ENCODE measurements at places on chromosomes 1 and 21.

GRCh38 chr1:180918519-180918918 is 5.8 kb downstream of the KIAA1614 start:
- H3K36me3 ChIP-seq, result no peaks in the 10 kb centered on the region
- H3K4me1 ChIP-seq, result peaks cover 73% of the 10 kb centered on the region
- no peak overlapping the region for H3K27ac ChIP-seq
- peaks cover 14% of the 10 kb centered on the region for H3K27me3 ChIP-seq

DNA sequence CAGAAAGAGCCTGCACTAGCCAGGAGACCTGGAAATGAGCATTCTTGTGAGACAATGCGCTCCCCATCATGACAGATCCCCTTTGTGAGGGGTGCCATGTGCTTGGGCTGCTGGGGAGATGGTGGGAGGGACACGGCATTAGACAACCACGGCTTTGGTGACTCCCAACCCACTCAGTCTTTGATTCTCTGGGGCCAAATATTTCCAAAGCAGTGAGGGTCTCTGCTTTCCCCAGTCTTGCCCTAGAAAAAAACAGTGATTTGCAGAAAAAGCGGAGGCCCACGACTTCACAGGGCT is 10.2 kb downstream of the SLC45A3 start:
- no peak overlapping the region for H3K27ac ChIP-seq
- H3K27me3 ChIP-seq, result peaks cover 11% of the 10 kb centered on the region
- no peaks in the 10 kb centered on the region for H3K36me3 ChIP-seq
- peaks cover 66% of the 10 kb centered on the region for H3K4me1 ChIP-seq
- peak overlapping the region; percentile 66 for H3K4me3 ChIP-seq

DNA sequence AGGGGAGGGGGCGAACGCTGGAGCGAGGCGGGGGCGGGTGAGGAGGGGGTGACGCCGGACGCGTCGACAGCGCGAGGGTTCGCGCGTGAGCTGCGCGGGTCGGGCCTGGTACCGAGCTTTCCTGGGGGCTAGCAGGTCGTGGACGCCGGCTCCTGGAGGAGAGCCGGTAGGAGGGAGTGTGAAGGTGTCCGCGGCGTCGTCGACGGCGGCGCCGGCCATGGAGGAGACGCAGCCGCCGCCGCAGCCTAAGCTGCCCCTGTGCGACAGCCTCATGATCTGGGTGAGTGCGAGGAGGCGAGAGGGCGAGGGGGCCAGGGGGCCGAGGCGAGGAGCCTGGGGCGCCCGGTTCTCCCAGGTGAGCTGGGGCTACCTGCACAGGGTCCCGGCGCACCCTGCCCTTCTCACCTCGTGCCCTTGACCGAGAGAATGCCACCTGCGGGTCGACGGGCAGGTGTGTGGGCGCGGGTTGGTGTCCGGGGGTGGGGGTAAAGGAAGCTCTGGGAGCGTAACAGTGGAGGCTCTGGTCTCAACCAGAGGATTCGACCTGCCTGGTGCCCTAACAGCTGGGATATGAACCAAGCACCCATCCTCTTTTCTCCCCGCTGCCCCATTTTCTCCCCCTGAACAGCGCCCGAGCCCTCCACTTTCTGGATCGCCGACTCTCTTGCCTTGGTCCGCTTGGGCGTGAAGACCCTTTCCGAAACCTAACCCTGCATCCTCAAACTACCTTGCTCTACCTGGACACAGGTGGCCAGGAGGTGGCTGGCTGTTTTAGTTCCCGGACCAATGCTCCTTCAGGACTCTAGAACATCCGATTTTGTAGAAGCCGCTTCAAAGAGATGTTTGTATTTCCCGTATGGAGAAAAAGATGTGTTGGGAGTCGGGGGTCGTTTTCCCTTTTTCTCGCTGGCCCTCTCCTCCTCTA is at the start of gene HOOK1:
HOOK1 (plus strand) TSS at position 49 of the 925 bp plus-strand sequence; CDS start at position 218, 169 bp downstream.
- peak within 1 kb of the TSS; percentile 71 for H3K4me3 ChIP-seq
- no peaks in the 10 kb centered on the region for H3K4me1 ChIP-seq
- H3K27me3 ChIP-seq, result peaks cover 17% of the 10 kb centered on the region
- DNase-seq, result no peak
- no peaks in the 10 kb centered on the region for H3K36me3 ChIP-seq
- H3K27ac ChIP-seq, result no peak within 1 kb of the TSS

GRCh38 chr1:6026095-6026809 is 19.4 kb upstream of the KCNAB2 start:
- no peaks in the 10 kb centered on the region for H3K36me3 ChIP-seq
- DNase-seq, result peak; percentile 59
- no peak overlapping the region for H3K27ac ChIP-seq
- peaks cover 9% of the 10 kb centered on the region for H3K4me1 ChIP-seq
- no peak overlapping the region for H3K4me3 ChIP-seq
- H3K27me3 ChIP-seq, result peaks cover 47% of the 10 kb centered on the region

DNA sequence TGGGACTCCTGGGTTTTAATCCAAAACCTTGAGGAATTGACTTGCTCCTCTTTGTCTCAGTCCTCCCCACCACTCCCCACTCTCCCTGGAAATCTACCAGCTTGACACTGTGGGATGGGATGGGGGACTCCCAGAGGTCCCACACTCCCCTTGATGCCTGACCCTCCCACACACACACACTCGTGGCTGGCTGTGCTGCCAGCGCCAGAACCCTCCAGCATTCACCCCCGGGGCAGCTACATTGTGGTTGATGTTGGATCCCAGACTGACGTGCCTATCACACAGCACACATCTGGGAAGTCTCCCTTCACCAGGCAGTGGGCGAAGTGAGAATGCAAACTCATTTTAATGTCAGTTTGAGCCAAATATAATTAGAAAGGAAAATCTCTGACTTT is 10.0 kb downstream of the KIRREL1 start:
- H3K4me1 ChIP-seq, result peaks cover 97% of the 10 kb centered on the region
- H3K27ac ChIP-seq, result peak overlapping the region; percentile 90
- DNase-seq, result no peak
- peaks cover 9% of the 10 kb centered on the region for H3K27me3 ChIP-seq

GRCh38 chr1:15324869-15325335 is 77.9 kb downstream of the FHAD1 start:
- no peaks in the 10 kb centered on the region for H3K36me3 ChIP-seq
- H3K27me3 ChIP-seq, result peaks cover 7% of the 10 kb centered on the region
- peaks cover 66% of the 10 kb centered on the region for H3K4me1 ChIP-seq
- peak overlapping the region; percentile 33 for H3K27ac ChIP-seq
- DNase-seq, result no peak

- peaks cover 5% of the 10 kb centered on the region for H3K4me1 ChIP-seq
- peaks cover 29% of the 10 kb centered on the region for H3K27me3 ChIP-seq
- no peak overlapping the region for H3K4me3 ChIP-seq
- H3K27ac ChIP-seq, result no peak overlapping the region
These were observed 5.6 kb upstream of the S100A7 start for GRCh38 chr1:153465811-153466636.

DNA sequence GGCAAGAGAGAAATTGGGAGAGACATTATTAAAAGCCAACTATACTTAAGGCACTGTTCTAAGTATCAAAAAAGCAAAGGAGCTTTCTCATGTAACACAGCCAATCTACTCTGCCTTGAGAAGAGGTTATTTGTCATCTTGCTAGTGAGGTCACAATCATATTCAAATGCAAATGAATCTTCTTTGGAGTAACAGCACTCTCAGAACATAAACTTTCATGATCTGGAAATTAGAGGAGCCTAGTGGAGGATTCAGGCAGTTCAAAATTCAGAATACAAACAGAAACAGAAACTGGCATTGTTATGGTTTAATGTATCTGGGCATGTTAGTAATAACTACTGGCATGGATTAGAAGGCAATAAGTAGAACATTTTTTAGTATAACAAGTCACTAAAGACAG is 57.4 kb downstream of the ARID4B start:
- peak overlapping the region; percentile 45 for H3K27ac ChIP-seq
- H3K36me3 ChIP-seq, result peaks cover 37% of the 10 kb centered on the region
- no peak for DNase-seq
- H3K27me3 ChIP-seq, result peaks cover 2% of the 10 kb centered on the region

DNA sequence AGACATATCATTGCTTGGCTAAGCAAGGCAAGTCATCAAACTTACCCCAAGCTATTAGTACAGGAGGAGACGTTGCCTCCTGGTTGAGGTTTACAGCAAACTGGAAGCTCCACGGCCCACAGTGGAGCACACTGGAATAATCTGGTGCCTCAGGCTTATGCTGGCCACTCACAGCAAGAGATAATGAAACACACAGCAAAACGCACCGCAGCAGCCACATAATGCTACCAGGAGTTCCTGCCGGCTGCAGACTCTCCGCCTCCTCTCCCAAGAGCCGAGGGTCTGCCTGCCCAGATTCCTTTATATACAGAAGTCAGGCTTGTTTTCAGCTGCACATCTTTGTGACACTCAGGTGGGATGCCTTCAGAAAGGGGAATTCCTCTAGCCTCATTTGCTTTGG is 306 bp downstream of the ZP4 start:
- peaks cover 28% of the 10 kb centered on the region for H3K27me3 ChIP-seq
- no peak overlapping the region for H3K27ac ChIP-seq
- no peaks in the 10 kb centered on the region for H3K36me3 ChIP-seq
- DNase-seq, result no peak
- H3K4me1 ChIP-seq, result peaks cover 8% of the 10 kb centered on the region
- H3K4me3 ChIP-seq, result no peak overlapping the region

GRCh38 chr1:241947354-241947753 is 10.2 kb upstream of the BECN2 start:
- H3K4me1 ChIP-seq, result peaks cover 4% of the 10 kb centered on the region
- no peak for DNase-seq
- H3K36me3 ChIP-seq, result no peaks in the 10 kb centered on the region
- H3K4me3 ChIP-seq, result no peak overlapping the region

DNA sequence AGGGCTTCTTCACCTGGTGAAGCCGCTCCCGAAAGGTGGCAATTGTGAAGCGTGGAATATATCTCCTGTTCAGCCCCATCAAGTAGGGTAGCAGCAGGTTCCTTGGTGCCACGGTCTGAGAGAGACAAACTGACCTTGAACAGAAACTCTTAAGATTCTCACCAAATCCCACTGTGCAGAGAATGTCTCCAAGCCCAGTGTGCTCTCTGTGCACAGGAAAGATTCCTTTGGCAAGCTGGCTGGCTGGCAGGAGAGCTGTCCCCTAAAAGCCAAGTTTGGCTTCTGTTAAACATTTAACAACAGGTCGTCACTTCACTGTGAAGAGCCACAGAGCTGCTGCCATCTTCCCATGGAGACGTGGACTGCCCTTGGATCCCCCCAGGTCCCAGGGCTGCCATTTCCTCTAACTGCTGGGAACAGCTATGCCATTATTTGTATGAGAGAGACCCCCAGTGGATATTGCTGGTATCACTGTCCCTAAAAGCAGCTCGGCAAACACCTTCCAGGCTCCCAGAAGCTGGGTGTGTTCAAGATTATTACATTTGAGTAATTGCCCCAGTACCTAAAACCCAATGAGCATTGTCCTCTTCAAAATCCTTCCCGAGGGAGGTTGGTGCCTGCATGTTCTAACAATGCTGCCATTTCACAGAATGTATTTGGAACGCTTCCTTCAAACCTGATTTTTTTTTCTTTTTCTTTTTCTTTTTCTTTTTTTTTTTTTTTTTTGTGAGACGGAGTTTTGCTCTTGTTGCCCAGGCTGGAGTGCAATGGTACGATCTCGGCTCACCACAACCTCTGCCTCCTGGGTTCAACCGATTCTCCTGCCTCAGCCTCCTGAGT is 71.8 kb downstream of the CD58 start:
- no peak overlapping the region for H3K27ac ChIP-seq
- peak; percentile 70 for DNase-seq
- H3K4me3 ChIP-seq, result no peak overlapping the region
- H3K27me3 ChIP-seq, result peaks cover 4% of the 10 kb centered on the region
- peaks cover 31% of the 10 kb centered on the region for H3K4me1 ChIP-seq

DNA sequence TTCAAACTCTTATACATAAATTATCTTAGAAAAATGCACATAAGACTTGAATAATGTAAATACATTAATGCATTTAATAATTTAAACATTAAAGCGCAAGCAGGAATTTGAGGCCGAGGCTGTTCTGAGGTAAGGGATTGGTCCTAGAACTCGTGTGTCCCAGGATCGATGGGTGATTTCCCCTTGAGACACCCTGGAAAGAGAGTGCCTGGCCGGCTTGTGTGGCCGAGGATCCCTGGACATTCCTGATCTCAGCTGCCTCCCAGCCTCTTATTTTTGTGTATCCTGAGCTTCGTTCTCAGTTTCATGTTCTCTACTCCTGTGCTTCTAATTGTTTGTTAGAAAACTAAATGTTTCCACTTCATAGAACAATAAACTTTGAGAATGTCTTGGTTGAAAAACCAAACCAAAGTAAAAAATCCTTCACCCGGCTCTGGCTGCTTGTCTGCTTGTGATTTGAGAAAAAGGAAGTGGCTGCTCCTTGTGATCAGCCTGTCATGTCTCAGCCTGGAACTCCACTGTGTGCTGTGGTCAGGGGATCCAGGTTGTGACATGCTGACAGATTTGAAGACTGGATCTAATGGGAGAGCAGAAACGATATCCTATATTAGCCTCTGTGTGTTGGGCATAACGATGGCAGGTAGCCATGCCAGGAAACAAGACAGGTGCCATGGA is 40.7 kb downstream of the PEX14 start:
- H3K4me1 ChIP-seq, result peaks cover 89% of the 10 kb centered on the region
- H3K4me3 ChIP-seq, result no peak overlapping the region
- H3K36me3 ChIP-seq, result peaks cover 3% of the 10 kb centered on the region
- no peak overlapping the region for H3K27ac ChIP-seq

- DNase-seq, result no peak
- H3K27me3 ChIP-seq, result peaks cover 4% of the 10 kb centered on the region
- H3K27ac ChIP-seq, result no peak overlapping the region
- H3K4me1 ChIP-seq, result peaks cover 15% of the 10 kb centered on the region
- H3K36me3 ChIP-seq, result no peaks in the 10 kb centered on the region
These were observed 63.6 kb upstream of the DENND1B start for GRCh38 chr1:197838836-197839235.

DNA sequence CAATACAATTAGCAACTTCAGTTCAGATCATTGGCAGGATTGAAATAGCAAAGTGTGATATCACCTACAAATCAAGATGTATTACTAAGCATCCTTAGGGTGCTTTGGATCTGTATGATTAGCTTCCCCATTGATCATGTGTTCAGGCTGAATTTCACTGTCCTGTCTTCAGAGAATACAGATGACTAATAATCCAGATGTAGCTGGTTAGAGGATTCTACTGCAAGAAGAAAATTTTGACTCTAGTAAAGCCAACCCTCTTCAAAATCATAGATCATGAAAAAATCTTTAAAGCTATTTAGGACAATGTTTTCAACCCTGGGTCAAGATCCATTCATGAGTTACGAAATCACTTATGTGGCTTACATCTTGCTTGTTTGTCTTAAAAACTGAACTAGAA is 184.4 kb downstream of the PTGER3 start:
- no peak for DNase-seq
- H3K27me3 ChIP-seq, result peaks cover 4% of the 10 kb centered on the region
- no peak overlapping the region for H3K27ac ChIP-seq
- H3K4me1 ChIP-seq, result no peaks in the 10 kb centered on the region
- no peak overlapping the region for H3K4me3 ChIP-seq
- no peaks in the 10 kb centered on the region for H3K36me3 ChIP-seq

DNA sequence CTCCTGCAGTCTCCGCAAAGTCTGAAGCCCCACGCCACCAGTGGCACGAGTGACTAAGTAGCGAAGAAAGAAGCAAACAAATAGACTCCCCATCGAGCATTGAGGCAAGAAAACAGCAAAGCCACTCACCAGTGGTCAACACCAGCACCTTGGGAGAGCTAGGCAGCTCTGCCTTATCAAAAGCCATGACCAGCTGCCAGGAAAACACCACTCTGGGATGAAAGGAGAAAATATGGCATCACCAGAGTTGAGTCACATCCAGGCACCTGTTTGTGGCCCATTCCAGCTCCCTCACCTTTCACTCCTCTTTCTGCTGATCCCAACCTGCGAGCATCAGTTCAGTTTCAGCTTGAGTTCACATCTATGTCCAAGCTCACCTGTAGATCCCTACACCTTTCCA is 17.2 kb downstream of the PDZK1 start:
- no peak for DNase-seq
- H3K4me3 ChIP-seq, result no peak overlapping the region
- peak overlapping the region; percentile 25 for H3K27ac ChIP-seq
- peaks cover 10% of the 10 kb centered on the region for H3K36me3 ChIP-seq
- peaks cover 5% of the 10 kb centered on the region for H3K27me3 ChIP-seq

Data from nephron progenitor cell (in vitro differentiated cells).